GOT3 (cell line): ENCODE measurements at places on chromosomes 3 and 15.
A peak's percentile ranks its signal among the peaks of the same experiment; 100 is the strongest.

- peak; percentile 12 for DNase-seq
Measured at GRCh38 chr3:45026957-45027356, 854 bp downstream of the CLEC3B start.

DNA sequence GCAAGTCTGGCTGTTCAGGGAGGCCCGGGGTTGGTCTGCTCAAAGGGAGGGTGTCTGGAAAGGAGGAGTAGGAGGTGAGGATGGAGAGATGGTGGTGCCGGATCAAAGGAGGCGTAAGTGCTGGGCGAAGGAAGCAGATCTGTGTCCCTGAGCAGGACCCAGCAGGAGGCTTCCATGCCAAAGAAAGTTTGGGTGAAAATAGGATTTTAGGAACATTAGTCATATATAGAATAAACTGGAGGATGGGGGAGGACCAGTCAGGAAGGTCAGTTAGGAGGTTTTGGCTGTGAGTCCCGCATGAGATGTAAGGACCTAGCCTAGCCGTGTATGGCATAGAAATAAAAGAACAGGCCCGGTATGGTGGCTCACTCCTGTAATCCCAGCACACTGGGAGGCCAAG lies 28.6 kb upstream of the VPS8 start:
- DNase-seq: no peak

DNA sequence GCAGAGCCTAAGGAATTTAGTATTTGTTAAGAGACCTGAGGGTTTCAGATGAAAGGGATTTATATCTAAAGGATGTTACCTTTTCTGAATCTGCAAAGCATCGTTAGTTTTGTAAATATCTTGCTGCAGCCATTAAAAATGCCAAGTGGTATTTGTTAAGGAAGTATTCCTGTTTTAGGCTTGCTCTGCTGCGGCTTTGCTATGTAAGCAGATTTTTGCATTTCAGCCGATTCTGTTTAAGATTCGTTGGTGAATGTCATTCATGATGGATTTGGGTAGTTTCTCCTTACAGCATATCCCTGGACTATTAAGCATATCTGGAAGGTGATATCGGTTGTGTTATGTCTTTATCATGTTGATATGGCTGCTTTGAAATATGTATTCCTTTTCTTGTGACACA lies 1.0 kb downstream of the USP8 start:
- DNase-seq: no peak

DNA sequence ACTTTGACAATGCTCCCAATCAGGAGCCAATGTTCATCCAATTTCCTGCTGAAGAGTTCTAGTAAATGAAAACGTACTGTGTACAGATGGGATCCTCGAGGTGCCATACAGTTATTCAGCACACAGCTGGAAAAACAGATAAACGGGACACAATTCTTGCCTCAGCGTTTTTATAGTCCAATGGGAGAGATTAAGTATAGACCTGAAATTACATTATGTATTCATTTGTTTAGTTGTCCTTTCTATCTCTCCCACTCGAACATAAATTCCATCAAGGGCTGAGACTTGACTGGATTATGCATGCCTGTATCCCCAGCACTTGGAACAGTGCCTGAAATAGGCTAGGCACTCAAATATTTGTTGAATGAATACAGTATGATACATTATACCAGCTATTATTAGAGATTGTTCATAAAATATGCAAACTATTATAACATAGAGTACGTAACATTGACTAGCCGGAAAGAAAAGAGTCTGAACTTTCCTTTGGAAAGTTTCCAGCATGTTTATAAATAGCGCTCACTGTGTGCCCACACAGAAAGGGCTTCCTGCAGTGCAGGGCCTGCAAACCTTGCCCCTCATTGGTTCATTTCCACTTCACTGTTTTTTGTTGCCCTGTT lies 27.4 kb upstream of the SNTN start:
- DNase-seq: no peak

DNA sequence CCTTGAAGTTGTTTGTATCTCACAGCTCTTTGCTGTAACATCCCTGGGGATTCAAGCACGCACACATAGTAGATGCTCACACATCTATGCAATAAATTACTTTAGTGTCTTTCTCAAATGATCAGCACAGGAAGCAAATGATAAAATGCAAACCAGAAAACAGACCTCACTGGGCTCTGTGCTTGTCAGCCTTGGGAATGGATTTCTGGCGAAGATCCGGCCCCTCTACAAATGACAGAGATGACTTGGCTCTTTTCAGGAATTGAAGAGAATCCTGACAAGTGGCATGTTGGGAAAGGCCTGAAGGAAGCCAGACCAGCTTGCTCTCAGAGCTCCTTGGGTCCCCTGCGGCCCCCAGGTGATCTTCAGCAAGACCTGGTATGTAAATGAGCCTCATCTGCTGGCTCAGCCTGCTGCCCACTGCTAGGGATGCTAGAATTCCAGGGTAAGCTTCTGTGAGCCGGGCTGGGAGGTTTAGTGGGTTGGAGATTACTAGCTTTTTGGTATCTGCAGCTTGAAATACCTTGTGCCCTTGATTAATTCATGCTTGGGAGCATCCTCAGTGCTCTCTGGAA lies 54.1 kb downstream of the LPP start:
- DNase-seq: no peak

- DNase-seq: no peak
Measured at GRCh38 chr3:31968369-31968926, 12.6 kb downstream of the OSBPL10 start.

DNA sequence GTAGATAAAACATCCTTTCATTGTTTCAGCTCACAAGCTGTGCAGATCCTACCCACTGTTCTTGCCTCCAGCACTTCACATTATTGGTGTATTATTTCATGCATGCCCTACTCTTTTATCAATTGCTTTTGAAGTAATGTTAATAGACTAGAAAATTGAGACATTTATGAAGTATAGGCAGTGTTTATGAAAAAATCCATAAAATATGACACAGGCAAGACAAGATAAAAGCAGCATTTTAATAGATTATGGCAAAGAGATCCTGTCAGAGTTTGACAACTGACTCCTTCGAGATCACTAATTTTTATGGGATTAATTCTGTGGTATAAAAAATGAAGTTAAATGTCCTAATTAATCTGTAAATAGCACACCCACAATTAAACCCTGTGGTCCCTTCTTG lies 217.2 kb upstream of the NANOGP8 start:
- DNase-seq: no peak

DNA sequence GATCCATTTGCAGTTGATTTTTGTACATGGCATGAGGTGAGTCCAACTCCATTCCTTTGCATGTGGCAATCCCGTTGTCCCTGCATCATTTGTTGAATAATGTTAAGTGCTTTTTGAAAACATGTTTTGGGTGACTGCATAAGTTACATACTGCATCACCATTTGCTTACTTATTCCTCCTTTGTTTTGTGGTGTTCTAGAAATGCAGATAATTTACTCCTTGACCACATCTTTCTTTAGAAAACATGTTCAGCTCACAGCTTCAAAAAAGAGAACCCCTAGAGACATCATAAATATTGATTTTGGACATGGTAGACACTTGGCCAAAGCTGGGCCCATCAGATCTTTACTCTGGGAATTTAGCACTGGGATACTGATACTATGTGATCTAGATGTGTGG lies 135.3 kb upstream of the DAZL start:
- DNase-seq: no peak

- no peak for DNase-seq
Measured at GRCh38 chr3:149706905-149707304, 45.4 kb downstream of the COMMD2 start.

DNA sequence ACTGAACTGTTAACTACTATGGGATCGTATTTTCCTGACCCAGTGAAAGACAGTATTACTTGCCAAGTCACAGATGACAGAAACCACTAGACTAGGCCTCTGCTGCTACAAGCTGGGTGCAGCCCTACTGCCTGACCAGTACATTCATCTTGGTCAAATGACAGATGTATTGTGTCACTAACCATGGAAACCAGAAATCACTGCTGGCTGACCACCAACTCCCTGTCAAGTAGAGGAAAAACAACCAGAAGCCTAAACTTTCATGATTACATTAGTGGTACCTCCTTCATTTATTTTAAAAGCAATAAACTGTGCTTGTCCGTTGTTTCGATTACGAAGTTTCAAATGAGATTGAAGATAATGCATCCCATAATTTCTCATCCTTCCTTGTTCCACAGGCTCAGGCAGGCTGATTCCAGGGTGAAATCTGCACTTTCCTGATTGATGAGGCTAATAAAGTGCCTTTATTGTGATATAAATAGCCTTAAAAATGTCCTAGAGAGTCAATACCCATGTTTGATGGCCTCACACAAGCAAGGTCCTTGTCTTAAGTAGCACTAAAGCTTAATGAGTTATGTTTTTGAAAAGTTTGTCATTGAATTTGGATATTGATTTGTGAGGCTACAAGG lies 309.7 kb downstream of the LSAMP start:
- DNase-seq: no peak

DNA sequence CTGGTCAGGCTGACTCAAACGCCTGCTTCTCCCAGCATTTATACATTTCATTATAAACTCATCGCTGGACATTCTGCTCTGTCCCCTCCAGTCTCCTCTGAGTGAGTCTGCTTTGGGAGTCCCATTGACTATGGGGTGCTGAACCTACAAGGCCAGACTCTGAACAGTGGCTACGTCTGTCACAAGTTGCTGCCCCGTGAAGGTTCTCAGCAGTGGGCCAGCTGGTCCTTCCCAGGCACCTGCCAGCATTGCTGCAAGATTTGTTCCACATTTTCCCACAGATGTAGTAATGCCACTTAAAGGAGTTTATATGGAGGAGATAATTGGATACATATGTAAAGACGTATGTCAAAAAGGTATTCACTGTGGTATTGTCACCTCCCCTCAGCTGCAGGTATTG lies 72.7 kb upstream of the ATP13A3 start:
- DNase-seq: no peak

- no peak for DNase-seq
Measured at GRCh38 chr3:56829533-56829932, 27.8 kb upstream of the ARHGEF3 start.

DNA sequence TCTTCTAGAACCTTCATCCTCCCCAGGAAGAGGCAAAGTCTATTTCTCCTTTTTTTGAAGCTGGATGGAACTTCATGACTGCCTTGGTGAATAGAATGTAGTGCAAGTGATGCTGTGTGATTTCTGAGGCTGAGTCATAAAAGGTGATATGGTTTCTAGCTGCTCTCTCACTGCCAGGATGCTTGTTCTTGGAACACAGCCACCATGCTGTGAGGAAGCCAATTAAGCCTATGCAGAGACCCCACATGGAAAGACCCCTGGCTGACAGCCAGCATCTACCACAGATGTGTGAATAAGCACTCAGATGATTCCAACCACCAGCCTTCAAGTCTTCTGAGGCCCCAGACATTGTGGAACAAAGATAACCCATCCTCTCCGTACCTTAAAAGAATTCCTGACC lies 57.0 kb downstream of the ISL2 start:
- DNase-seq: no peak

DNA sequence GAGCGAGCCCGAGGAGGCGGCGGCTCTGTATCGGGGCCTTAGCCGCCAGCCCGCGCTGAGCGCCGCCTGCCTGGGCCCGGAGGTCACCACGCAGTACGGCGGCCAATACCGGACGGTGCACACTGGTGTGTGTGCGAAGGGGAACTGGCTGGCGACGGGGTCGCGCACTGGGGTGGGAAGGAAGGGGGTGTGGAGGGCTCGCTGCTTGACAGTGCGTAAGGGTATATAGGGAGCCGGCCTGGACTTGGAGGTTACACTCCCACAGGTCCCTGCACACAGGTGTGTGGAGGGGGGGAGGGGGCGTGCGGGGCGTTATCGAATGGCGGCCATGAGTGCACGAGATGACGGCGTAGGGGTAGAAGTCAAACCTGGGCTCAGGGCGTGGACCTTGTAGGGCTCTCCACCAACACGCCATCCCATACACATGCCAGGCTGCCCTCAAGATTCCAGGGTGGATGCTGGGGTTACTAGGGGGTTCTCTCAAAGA lies 389 bp downstream of the APEH start:
- DNase-seq: no peak

DNA sequence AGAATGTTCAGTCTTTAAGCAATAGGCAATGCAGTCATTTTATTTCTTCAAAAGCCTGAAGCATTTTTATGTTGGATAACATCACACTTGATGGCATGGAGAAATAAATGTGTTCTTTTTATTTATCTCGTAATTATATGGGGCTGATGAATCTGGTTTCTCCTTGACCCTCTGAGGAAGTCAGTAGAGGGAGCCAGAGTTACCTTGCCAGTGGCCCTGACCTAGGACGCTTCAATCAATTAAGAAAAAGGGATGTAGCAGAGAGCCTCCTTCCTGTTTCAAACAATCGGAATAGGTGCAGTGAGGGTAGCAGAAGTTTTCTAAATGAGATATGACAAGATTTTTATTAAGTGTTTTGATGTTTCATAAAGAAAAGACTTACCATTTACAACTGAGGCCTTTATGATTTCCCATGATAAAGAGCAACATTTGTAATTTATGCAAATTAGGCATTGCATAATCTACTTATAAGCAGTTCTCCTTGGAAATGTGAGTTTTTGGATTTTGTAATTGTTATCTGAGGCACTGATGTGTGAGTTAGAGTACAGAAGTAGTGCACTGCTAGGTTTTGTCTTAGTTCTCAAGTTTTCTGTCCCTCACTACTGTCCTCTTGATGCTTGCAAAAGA lies 129.1 kb downstream of the RAP2B start:
- DNase-seq: no peak

- DNase-seq: no peak
Measured at GRCh38 chr15:76337696-76338485, 1.3 kb downstream of the ISL2 start.

DNA sequence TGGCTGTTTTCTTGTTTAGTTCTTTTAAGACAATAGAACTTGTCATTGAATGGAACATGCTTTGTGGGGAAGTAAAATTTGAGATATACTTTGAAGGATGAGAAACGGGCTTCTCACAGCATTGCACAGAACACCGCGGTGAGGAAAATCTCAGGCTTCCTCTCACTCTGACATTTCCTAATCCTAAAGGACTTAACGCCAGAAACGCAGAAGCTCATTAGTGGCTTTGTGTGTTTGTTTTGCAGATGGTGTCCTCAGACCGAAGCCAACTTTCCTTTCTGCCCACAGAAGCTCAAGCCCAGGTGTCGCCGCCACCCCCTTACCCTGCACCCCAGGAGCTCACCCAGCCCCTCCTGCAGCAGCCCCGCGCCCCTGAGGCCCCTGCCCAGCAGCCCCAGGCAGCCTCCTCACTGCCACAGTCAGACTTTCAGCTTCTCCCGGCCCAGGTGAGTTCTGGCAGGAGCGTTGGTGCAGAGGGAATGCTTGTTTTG lies 78.9 kb upstream of the BLM start:
- no peak for DNase-seq

DNA sequence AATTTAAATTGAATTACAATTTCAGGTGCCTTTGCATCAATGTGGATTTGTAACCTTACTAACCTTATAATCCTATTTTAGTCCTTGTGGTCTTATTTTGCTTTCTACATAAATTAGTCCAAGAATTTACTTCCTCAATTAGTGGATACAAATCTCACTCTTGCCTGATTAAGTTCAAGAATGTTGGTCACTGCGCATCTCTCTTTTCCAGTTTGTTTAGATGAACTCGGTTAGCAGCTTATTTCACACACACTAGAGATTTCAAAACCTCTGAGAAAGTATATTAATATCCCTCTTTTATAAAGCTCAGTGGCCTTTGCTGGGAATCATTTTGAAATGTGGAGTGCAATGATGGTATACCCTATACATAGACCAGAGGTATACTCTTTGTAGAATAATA lies 243.4 kb downstream of the DTWD1 start:
- no peak for DNase-seq

GRCh38 chr3:144361002-144361401 lies 389.4 kb downstream of the DIPK2A start:
- DNase-seq: no peak

GRCh38 chr15:63943829-63944680 lies 102.2 kb downstream of the DAPK2 start:
- DNase-seq: no peak
